M059J (cell line): ENCODE measurements at places on chromosomes 5 and 9.

DNA sequence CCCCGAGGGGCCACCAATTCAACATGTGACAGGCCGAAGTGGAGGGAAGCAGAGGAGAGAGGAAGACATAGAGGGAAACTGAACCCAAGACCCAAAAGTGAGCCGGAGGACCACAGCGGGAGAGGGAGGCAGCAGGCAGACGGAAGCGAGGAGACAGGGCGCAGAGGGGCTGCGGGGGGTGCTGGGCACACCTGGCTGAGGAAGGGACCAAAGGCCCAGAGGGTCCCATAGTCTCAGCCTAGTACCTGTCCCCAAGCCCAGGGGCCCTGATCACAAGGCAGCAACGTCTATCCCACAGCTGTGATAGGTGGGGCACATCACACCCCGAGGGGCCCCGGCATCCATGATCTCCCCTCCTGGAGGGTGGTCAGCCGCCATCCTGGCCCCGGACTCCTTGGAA, 7.1 kb upstream of the RALGDS start:
- no peak for DNase-seq

DNA sequence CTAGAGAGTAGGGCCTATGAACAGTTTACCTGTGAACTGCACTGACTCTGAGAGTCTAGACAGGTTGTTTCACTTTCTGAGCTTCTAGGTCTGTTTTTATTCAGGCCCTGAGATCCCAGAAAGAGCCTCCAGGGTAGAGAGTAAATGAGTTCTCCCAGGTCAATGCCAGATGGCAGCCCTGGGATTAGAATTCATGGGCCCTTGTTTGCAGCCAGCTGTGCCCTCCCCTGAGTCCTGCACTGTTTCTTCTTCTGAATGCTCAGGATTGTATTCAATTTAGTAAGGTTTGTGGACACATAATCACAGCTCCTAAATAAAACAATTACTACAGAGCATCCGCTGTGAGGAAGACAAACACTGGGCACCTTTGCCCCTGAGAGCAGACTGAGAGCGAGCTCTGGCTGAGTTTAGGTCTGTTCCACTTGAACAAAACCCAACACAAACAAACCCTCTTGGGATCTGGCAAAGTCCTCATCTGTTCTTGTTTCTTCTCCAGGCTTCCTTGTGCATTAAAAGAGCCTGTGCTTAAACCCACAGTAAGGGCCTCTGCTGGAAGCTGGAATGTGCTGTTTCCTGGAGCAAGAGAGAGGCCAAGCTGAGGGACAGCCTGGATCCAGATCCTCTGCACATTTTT, 29.9 kb downstream of the FAM219A start:
- DNase-seq, result no peak

GRCh38 chr9:134809292-134809691, 71.3 kb upstream of the FCN2 start:
- no peak for DNase-seq

- no peak for DNase-seq
Measured at GRCh38 chr9:137488327-137488653, 29.2 kb upstream of the NSMF start.

DNA sequence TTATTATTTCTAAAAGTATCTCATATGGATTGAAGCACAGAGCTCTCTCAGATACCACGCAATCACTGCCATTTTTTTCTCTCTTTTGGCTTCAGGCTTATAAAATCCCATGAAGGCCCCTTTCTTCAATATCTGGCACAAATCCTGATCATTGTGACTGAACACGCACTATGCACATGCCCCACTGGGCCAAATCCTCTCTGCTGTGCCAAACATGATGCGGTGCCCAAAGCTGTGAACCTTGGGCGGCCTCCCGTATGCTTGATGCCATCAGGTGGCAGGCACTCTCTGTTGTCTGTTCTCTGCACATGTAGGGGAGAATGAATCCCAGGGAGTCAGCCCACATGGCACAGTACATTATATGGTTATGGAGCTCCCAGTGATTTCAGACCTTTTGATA, 375.0 kb upstream of the RGMB start:
- DNase-seq, result no peak
